ENCODE measurements at places on chromosomes 12 and 14. TPM values are rescaled to one million over a fixed set of nuclear protein-coding genes. Genes with fewer than 3 reads are reported as not detected.

The NFATC4 gene
- 21.4 TPM for total RNA-seq

The AQP6 gene
- 0.52 TPM for total RNA-seq

The RPGRIP1 gene
- total RNA-seq = not detected

The SLC25A21 gene
- 2.1 TPM for total RNA-seq

The HOTAIR gene
- total RNA-seq = 2.1 TPM

The OLR1 gene
- not detected for total RNA-seq

The CACNA2D4 gene
- total RNA-seq = 0.52 TPM

The RHOJ gene
- total RNA-seq = 7.3 TPM

The PPFIA2 gene
- 1.0 TPM for total RNA-seq

The ARHGAP5 gene
- 86.1 TPM for total RNA-seq

All from skeletal muscle tissue (tissue), 5 donors.